ENCODE measurements at places on chromosomes 16 and 17.

DNA sequence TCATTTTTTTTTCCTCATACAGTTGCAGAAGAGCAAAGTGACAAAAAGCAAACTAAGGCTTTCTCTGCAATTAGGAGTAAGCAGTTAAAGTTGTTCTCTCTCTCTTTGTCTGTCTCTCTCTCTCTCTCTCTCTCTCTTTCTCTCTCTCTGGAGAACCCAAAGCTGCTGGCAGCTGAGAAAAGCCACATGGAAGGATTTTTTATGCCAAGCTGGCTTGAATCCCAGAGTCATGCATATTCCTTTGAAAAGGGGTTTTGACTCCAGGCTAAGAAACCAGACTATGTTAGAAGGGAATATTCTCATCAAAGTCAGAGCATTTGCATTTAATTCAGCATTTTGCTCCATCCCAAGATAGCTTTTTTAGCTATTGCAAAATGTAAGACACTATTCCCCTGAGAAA, 1114.2 kb upstream of the GOT2 start:
- no peak for DNase-seq

DNA sequence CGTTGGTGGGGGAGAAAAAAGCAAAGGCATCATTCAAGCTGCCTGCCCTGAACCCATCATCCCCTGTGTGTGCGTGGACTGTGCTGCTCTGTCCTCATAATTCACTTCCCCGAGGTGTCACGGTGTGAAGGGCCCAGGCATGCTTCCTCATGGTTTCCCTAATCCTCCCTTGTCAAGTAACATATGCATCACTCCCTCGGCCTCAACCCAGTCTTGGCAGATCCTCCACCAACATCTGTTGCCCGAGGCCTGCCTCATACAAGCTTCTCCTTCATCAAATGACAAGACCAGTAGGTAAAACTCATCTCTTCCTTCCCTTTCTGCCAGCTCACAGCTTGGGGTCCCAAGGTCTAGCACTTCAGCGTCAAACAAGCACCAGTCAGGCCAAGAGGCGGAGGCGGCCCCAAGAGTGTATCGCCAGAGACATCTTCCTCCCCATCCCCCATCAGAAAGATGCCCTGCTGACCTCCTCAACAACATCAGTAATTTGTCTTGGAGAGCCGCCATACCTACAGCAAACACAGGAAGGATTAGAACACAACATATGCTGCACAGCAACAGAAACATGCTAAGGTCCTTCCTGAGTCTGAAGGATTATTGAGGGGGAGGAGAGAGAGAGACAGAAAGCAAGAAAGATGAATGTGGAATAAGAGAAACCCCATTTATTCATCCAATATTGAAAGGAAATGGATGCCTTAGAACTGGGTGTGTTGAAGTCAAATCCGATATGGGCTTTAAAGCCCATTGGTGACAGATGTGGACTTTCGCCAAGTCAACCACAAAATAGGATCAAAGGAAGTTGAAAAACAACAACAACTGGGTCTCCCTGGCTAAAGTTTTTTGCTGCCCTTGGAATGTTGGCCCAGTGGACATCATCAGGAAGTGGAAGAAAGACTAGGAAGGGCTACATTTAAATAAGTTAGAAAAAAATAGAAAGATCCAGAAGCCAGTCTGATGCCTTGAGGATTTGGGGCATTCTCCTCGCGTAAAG, 38.4 kb downstream of the SOX9 start:
- DNase-seq, result no peak

GRCh38 chr16:49575346-49576172, 202.0 kb downstream of the C16orf78 start:
- no peak for DNase-seq

GRCh38 chr17:27663936-27664605, 33.1 kb downstream of the LGALS9 start:
- no peak for DNase-seq

- no peak for DNase-seq
Measured at GRCh38 chr17:1533661-1534325, 17.4 kb upstream of the INPP5K start.

- no peak for DNase-seq
Measured at GRCh38 chr17:7283471-7284216, 2.1 kb downstream of the SLC2A4 start.

DNA sequence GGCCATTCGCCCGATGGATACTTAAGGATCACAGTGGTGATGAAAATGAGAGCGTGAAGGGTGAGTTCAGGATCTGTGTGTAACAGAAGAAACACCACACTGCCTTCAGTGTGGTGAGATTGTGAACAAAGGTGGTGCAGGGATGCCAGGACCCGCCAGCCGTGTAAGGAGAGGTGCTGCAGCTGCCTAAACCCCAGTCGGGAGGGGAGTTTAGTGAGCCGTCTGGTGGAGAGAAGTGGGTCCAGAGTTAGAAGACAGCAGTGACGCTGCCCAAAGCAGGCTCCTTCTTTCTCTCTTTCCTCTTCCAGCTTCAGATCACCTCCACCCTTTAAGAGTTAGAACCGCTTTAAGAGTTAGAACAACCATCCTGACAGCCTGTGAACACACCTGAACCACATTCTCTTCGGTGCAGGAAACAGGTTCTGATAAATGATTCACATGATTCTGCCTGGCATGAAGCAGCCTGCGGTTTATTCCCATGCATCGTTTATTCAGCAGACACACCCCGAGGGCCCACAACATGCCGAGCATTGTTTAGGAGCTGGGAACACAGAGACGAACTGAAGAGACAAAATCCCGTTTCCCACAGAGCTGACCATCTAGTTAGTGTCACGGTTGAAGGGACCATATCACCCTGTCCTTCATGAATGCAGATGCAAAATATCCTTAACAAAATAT, 84.0 kb upstream of the DNAH17 start:
- no peak for DNase-seq

GRCh38 chr16:84841787-84842300, 22.1 kb downstream of the CRISPLD2 start:
- DNase-seq, result no peak

- no peak for DNase-seq
Measured at GRCh38 chr17:48550502-48551213, 5.7 kb upstream of the HOXB2 start.

- peak; percentile 77 for DNase-seq
Measured at GRCh38 chr17:7885367-7886226, 3.0 kb upstream of the CHD3 start.

Measured in HEK293T (cell line).